Thoracic aorta (tissue), 2 donors: ENCODE measurements at places on chromosomes 4 and X. TPM values are rescaled to one million over a fixed set of nuclear protein-coding genes. Genes with fewer than 3 reads are reported as not detected.

- no peak for DNase-seq
Observed at GRCh38 chrX:107542500-107542899, 85.8 kb upstream of the PRPS1 start.

GRCh38 chrX:7294483-7294882, 146.5 kb upstream of the PUDP start:
- no peak for DNase-seq

- DNase-seq: no peak
Observed at GRCh38 chr4:242121-242848, 63.0 kb downstream of the ZNF732 start.

DNA sequence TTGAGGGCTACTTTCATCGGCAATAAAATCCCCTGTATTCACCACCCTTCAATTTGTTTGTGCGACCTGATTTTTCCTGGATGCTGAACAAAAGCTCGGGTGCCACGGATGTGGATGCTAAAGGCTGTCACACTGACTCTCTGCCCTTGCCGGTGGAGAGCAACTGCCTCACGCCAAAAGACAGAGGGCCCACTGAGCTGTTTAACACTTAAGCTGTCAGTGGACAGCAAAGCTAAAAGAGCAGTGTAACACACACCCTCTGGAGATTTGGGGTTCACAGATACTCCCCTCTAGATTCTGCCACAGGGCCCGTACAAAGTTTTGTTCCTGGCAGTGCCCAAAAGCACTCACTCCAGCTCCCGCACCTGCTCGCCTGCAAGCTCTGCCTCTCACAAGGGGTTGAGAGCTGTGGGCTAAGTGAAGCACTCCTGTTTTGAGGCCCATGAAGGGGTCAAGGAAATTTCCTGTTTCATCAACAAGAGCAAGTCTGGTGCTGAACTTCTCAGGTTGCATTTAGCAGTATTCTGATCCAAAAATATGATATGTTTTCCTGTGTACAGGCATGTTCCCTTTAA, 1571.9 kb downstream of the ADGRL3 start:
- no peak for DNase-seq

DNA sequence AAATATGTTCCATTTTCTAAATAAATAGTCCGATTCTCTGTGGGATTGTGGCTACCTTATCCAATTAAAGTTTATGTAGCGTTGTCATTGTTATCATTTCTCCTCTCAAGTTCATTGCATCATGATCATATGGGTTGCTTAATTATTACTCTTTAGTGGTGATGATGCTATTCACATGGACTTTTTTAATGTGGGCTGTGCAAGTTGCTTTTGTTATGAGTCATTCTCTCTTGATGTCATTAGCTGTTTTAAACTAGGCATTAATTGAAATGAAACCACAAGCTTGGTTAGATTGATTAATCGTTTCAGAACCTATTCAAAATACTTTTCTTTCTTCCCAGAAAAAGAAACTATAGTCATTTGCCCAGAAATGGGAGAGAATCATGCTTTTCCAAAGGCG, 38.2 kb downstream of the NHS start:
- DNase-seq: no peak

DNA sequence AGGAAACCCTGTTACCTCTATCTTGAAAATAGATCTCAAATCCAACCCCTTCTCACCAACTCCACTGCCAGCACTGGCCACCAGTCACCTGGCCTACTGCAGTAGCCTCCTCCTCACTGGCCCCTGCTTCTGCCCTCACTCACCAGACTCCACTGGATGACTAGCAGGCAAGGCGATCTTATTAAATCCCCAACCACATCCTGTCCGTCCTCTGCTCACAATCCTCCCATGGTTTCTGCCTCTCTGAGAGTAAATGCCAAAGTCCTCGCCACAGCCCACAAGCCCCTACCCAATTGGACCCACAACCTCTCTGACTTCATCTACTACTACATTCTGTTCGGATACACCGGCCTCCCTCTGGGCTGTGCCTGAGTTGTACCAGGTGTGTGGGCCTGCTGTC, 5.4 kb upstream of the PIM2 start:
- no peak for DNase-seq

GRCh38 chrX:154372612-154373022, 1.8 kb downstream of the FLNA start:
- no peak for DNase-seq

DNA sequence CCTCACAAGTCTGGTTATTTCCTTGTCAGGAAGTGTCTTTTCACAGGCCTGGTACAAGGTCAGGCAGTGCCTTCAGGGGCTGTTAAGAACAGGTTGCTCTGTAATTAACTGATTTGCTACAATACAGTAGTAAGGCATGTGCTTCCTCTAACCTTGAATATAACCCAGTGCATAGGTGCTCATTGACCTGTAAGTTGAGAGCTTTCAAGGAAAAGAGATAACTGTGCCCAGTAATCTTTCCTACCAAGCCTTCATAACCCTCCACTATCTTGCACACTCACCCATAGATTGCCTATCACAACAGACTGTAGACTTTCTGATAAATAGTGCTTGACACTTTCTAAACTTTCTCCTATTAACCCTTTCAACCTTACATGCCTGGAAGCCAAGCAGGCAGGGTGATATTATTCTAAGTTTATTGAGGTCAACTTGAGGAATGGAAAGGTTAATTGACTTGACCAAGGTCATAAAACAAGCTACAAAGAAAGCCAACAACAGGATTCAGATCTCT, 148.1 kb downstream of the PPARGC1A start:
- no peak for DNase-seq

DNA sequence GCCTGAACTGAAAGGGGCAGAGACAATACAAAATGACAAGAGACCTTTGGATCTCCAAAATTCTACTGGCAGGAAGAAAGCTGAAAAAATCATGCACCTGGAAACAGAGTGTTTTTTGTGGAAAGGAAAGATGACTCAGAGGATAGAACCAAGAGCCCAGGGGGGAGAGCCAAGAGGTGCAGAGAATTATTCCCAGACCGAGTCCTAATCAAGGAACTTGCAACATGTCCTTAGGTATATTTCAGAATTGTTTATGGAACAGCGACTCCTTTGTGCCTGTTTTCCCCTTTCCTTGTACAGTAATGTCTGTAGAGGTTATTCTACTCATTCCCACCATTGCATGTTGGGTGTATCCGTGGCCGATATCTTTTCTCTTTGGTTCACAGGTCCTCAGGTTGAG, 71.7 kb downstream of the YIPF6 start:
- no peak for DNase-seq

GRCh38 chrX:11187001-11187400, 75.9 kb downstream of the HCCS start:
- no peak for DNase-seq

GRCh38 chrX:100695302-100695701, 36.6 kb downstream of the SYTL4 start:
- no peak for DNase-seq

GRCh38 chrX:133923548-133923947, 61.8 kb downstream of the GPC3 start:
- DNase-seq: no peak

DNA sequence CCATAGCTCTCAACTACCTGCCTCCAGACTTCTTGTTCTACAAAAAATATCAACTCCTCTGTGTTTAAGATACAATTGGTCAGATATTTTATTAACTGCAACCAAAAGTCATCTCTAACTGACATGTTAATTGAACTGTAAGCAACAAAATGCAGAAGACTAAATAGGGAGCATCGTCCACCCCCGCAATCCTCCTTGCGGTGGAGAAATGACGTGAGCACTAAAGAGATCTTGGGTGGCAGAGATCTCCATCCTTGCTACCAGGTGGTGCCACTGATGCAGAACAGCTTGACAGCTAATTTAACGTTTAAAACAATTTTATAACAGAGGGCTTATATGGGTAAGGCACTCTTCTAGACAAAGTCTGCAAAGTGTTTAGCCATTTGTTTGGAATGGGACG, 164.4 kb upstream of the FTHL17 start:
- DNase-seq: no peak

DNA sequence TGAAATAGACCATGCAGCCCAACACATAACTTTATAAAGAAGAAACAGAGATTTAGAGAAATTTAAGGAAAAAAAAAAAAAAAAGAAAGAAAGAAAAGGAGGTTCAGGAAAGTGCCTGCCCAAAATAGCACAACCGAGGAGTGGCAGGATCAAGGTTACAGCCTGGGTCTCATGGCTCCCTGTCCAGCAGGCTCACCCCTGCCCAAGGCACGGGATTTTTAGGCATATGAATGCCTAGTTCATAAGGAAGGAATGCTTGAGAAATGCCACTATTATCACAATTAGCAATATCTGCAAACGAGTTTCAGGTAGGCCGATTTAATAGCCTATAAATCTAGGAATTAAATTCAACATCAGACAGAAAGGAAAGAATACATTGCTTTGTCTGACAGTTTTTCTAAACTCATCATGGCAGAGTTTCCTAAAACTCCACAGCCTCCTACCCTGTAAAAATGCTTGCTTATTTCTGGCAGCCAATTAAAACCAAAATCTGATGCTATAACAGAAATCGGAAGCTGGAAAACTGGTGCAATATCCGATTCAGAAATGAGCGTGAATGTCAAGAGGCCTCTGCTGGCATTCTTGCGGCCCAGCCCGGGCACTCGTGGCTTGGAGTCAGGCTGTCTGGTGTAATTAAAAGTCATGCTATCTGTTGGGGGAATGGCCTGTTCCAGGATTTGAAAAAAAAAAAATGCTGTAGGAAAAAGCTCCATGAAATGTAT, 63.5 kb downstream of the GEMIN8 start:
- no peak for DNase-seq

The LINC00632 gene
- total RNA-seq: 161 TPM

The IKBKG gene
- total RNA-seq: 52.8 TPM

The TRAM1L1 gene
- 0.68 TPM for total RNA-seq

The FATE1 gene
- total RNA-seq: not detected

The ARHGAP10 gene
- total RNA-seq: 211 TPM

The CCKAR gene
- not detected for total RNA-seq

The DUSP21 gene
- total RNA-seq: not detected
